ENCODE measurements at places on chromosomes 16 and 17. TPM values are rescaled to one million over a fixed set of nuclear protein-coding genes. Genes with fewer than 3 reads are reported as not detected.

Gene AOC2
- 2.7 TPM for total RNA-seq

- no peak for DNase-seq
- H3K36me3 ChIP-seq, result no peaks in the 10 kb centered on the region
- H3K4me1 ChIP-seq, result no peaks in the 10 kb centered on the region
Observed at GRCh38 chr17:74514632-74515334, 16.5 kb downstream of the CD300LB start.

Gene ZNF688
- total RNA-seq, result 22.7 TPM

DNA sequence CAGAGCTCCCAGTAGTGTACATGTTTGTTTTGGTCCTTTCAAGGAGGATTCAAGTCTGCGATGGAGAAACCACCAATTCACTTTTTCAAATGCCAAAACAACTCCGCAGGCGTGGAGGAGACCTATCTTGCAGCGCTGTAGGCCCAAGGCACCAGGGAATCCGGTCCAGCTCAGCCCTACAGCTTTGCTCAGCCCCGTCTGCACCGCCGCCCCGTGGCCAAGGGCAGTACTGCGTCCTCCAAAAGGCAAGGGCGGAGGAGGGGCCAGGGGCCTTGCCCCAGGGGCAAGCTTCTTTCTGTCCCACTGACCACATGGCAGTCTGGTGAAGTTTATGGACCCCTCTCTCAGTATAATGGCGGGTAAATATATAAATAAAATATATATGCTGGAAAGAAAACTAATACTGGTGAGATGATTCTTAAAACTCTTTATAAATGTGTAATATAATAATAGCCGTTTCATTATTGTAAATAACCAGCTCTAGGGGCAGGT is 709 bp upstream of the CD300LG start:
- H3K4me1 ChIP-seq, result no peaks in the 10 kb centered on the region
- peak; percentile 56 for DNase-seq
- no peaks in the 10 kb centered on the region for H3K36me3 ChIP-seq
- no peak overlapping the region for H3K27ac ChIP-seq

- no peak overlapping the region for H3K27ac ChIP-seq
- H3K27me3 ChIP-seq, result peaks cover 4% of the 10 kb centered on the region
- peaks cover 8% of the 10 kb centered on the region for H3K4me1 ChIP-seq
- DNase-seq, result no peak
- no peak overlapping the region for H3K4me3 ChIP-seq
- no peaks in the 10 kb centered on the region for H3K36me3 ChIP-seq
Observed at GRCh38 chr17:6712854-6713129, 377 bp downstream of the SLC13A5 start.
